Right kidney (tissue), 9 donors: ENCODE measurements at places on chromosomes 3 and 15.

DNA sequence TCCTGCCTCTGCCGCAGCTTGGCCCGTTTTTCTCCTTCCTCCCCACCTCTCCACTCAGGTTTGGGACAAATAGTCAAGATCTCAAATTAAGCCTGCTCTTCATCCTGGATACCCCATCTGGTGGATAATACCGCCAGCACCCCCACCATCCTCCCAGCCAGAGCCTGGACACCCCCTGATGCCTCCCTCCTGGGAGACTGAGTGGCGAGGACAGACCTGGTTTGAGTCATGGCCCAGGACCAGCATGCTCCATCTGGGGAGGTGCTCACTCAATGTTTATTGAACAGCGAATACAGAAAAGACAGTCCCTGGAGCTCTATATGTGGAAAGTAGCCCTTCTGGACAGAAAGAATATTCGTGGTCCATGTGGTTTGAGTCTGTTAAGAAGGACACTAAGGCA lies 23.3 kb downstream of the CTSH start:
- no peak for DNase-seq

GRCh38 chr3:12180218-12180617 lies 21.5 kb upstream of the TIMP4 start:
- no peak for DNase-seq

GRCh38 chr3:194596906-194597305 lies 36.3 kb downstream of the TMEM44 start:
- no peak for DNase-seq

GRCh38 chr3:191922570-191922969 lies 461.6 kb downstream of the PYDC2 start:
- no peak for DNase-seq

GRCh38 chr15:36501063-36501678 lies 78.3 kb upstream of the CDIN1 start:
- DNase-seq: peak; percentile 49

- no peak for DNase-seq
Measured at GRCh38 chr15:76349301-76350070, 12.9 kb downstream of the ISL2 start.

GRCh38 chr15:87609894-87610293 lies 646.6 kb downstream of the NTRK3 start:
- no peak for DNase-seq

DNA sequence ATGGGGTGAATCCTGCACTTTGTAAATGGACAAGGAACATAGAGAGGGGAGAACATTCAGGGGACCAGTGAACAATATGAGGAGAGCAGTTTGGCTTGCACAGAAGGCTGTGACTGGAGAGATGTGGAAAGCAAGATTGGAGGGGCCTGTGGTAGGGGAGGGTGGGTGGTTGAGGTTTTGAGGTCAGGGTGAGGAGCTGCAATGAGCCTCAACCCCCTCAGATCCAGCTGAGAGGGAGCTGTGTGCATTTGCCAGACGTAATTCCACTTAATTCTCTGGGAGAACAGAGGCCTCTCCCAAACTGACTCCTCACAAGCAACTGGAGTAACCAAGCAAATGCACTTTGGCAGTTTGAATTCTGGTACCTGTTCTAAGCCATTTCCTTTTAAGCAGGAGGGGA lies 253.1 kb upstream of the TRIM42 start:
- no peak for DNase-seq
